Natural killer cell (primary cell): ENCODE measurements at places on chromosomes 5 and 9.

- no peak for DNase-seq
These were observed 227.0 kb downstream of the ENC1 start for GRCh38 chr5:74413403-74414048.

- DNase-seq = no peak
These were observed 163.4 kb downstream of the GAS1 start for GRCh38 chr9:86783884-86784283.

DNA sequence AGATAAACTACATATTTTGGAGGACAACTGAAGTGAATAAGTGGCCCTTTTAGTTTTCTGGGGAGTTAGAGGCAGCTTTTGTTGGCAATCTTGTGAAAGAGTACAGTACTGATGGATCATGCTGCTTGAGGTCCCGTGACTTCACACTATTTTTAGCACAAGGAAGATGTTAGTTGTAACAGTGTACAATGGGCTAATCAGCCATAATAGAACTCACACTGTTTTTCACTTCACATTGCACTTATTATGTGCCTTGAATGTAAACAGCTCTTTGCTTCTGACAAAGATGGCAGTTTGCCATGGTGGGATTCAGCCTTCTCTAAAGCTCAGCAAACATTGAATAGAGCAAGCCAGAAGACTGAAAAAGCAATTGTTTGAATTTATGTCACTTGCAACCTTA lies 176.7 kb upstream of the ZNF608 start:
- DNase-seq = no peak

- no peak for DNase-seq
These were observed 74.3 kb downstream of the LRSAM1 start for GRCh38 chr9:127525401-127526188.

DNA sequence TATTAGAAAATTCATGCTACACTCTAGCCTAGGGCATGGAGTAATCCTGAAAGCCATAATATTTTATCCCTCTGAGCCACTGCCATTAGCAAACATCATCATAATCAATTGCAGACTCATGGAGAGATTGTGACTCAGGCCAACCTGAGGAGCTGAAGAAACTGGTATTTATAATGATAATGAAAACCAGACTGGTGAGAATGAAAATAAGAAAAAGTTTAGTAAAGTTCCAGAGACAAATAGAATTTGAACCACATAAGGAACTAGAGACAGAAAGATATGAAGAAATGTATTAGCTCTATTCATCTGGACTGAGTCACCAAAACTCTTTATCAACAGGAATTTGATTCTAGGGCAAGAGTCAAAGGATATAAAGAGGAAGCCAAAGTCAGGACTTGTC lies 158.7 kb downstream of the DRD1 start:
- DNase-seq = no peak

DNA sequence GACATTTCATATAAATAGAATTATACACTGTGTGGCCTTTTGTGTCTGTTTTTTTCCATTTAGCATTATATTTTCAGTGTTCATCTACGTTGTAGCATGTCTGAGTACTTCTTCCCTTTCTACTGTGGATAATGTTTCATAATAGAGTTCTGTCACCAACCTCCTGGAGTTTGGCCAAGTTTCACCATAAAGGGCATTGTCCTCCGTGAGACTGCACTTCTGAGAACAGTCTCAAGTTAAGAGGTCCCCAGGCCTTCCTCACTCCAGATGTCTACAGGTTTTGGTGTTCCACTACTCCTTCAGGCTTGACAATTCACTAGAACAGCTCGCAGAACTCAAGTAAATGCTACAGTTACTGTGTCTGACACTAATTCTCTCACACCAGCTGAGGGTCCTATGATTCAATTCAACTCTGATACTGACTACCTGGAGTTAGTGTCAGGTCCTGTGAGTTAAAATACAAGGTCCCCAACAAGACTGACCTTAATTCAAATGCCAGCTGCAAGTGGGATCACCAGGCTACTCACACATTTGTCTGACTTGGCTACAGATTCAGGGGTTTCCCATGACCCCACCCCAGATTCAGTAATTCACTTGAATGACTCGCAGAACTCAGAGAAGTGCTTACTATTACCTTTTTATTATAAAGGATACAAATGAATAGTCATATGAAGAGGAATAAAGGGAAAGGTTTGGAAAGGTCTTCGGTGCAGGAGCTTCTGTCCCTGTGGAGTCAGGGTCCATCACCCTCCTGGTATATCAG lies 31.1 kb downstream of the SLC35A4 start:
- DNase-seq = no peak

DNA sequence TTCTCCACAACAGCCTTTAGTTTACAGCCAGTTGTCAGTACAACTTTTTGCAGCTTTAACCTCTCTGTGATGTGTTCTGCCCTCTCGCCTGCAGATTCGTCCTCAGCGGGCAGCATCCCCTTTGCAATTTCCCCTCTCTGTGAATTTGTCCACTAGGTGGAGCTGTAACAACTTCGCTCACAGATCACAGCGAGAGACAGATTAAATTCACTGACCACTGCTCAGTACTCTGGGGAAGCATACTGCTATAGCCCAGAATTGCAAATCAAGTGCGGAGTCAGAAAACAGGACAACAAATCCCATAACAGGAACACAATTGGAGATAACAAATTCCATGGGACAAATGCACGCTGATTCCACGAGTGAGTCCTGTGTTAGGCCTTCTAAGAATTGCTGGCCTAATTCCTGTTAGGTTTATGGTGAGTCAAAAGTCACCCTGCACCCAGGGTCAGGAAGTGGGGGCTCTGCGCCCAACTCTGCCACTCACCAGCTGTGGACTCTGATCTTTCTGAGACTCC lies 2124.9 kb downstream of the MAT2B start:
- DNase-seq = peak; percentile 5

GRCh38 chr5:150158170-150158949 lies 2.7 kb upstream of the PDGFRB start:
- DNase-seq = no peak

DNA sequence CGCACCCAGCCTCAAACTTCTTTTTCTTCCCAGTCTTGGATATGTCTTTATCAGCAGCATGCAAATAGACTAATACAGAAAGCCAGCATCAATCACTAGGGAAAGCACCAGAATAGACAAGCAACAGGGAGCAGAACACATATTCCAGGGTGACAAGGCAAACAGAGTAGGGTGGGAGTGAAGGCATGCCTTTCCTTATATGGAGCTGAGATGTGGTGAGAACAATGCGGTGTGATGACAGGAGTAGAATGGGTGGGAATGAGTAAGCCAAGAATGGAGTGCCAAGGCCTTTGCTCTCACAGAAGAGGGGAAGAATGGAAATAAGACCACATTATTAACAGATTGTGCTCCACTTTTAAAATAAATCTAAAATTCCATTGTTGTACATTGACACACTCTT lies 115.6 kb downstream of the CETN3 start:
- DNase-seq = no peak

DNA sequence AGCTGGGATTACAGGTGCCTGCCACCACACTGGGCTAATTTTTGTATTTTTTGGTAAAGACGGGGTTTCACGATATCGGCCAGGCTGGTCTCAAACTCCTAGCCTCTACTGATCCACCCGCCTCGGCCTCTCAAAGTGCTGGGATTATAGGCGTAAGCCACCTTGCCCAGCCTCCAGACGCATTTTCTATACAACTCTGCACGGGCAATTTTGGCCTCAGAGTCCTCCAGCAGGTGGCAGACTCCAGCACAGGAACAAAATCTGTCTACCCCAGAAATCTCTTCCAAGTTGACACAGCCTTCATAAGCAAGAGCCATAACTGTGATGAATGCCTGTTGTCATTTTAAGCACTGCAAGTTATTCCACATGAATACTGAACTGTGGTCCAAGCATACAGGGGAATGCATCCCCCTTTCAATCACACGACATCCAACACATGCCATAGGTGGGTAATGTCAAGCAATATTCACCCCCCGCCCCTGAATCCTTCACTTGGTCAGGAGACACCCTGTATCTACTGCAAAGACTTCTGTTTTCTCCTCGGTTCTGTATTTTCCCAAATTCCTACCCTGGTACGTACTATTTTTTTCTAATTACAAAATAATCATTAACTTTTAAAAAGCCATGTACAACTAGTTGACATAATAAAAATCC lies 50.8 kb downstream of the ALDH7A1 start:
- DNase-seq = no peak

DNA sequence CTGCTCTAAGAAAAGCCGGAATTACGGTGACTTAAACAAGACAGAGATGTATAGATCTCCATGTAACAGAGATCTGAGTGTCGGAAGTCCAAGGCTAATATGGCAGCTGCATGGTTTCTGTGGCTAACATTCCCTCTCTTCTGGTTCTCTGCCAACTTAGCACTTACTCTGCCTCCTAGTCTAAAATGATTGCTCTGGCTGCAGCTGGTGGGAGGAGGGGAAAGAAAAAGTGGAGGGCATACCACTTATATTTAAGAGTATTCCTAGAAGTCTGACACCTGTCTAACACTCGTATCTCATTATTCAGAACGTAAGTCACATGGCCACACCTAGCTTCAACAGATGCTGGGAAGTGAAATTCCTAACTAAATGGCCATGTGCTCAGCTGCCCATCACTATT lies 551.5 kb upstream of the TLE4 start:
- no peak for DNase-seq

- DNase-seq = peak; percentile 10
These were observed 346.1 kb upstream of the PTGER4 start for GRCh38 chr5:40333459-40334241.

DNA sequence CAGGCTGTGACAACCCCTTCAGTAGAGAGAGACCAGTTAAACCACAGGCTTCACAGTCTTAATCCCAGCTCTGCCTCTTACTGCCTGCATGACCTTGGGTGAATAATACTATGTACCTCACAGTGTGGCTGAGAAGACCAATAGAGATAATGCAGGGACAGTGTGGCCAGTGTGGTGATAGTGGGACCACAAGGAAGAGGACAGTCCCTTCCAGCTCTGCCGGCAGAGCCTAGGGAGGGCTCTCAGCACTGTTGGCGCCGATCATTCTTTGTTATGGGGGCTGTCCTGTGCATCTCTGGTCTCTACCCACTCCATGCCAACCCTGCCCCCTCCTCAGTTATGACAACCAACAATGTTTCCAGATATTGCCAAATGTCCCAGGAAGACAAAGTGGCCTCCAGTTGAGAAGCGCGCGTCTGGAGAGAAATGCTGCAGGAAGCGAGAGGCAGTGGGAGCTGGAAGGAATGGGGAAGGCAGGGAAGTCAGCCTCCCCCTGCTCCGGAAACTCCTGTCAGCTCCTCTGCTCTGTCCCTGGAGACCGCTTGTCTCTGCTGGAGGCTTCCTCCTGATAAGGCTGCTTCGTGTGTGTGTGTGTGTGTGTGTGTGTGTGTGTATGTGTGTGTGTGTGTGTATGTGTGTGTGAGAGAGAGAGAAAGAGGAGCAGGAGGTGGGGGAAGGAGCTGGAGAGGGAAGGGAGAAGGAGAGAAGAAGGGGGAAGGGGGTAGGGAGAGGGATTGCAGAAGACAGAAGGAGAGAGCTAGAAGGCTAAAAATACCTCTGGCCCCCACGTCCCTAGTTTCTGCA lies 31.8 kb upstream of the FABP6 start:
- DNase-seq = no peak

GRCh38 chr9:98973171-98973570 lies 29.5 kb downstream of the COL15A1 start:
- no peak for DNase-seq

DNA sequence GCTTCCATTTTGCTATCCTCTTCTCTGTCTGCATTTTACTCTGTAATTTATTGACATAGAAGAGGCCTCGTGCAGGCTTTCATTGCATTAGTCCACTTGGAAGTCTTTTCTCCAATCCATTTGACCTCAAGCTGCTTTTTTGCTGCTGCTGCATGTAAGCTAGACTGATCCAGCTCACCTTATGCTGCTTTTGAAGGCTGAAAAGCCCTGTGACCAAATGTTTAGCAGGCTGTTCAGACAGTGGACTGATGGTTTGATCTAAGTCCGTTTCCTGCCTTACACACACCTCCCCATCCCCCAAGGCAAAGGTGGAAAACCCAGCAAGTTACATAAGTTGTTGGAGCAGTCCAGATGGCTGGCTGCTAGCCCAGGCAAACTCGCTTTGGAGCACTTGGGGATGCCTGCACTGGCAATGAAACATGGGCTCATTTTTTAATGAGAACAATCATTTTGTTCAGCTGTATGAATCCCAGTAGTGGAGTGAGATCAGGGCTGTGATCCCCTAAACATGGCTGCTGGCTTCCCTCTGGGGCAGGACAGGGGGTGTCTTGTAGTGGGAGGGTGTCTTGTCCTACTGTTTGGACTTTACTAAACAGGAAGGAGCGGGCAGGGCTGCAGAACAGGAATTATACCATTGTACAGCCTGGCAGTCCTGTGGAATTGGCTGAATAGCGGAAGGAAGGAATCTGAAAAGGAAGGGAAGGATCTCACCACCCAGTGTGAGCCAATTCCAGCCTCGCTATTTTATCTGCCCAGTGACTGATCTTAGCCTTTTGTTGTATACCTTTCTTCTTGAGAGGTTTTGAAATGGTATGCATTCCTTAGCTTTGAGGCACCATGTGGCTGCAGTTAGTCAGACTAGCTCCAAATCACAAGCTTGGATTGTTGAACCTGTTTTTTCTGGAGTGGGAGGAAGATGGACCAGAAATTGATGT lies 212.0 kb downstream of the ARHGAP26 start:
- DNase-seq = no peak

- DNase-seq = no peak
These were observed 315 bp downstream of the PIK3R1 start for GRCh38 chr5:68215898-68216244.

GRCh38 chr9:37990404-37991015 lies 78.5 kb downstream of the SHB start:
- no peak for DNase-seq

DNA sequence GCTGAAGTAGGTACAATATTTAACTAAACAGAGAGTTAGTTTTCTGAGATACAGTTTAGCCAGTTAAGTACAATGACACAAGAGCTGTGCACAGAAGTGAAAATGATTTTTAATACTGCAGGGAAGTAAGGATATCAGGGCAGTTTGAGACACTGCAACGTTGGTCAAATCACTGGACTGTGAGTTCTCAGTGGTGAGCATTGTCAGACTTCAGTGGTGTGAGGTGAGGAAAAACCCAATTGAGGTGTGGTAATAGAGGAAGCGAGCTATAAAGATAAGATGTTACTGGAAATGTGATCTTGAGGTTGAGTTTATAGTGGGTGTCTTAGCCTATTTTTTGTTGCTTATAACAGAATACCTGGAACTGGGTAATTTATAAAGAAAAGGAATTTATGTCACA lies 12.8 kb upstream of the FBXL7 start:
- no peak for DNase-seq

DNA sequence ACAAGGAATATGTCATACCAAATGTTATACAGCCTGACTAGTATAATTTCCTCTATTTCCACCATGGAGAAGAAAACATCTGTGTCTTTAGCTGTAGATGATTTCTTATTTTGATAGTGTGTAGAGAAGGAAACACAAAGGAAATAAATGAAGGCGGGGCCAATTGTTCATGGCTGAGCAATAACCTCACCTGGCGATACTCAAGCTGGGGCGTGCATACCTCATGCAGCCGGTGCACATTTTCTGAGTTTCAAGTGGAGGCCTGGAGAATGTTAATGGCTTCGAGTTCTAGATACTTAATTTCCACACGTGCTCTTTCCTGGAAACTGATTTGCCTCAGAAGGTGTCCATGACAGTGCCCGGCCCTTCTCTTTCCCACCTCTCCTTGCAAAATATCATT lies 127.4 kb upstream of the TAF11L2 start:
- no peak for DNase-seq
